ENCODE measurements at places on chromosomes 7 and 10.

GRCh38 chr7:84624527-84624926, 429.9 kb upstream of the SEMA3A start:
- no peak for DNase-seq

- no peak for DNase-seq
Observed at GRCh38 chr7:95976369-95977060, 204.2 kb downstream of the DYNC1I1 start.

DNA sequence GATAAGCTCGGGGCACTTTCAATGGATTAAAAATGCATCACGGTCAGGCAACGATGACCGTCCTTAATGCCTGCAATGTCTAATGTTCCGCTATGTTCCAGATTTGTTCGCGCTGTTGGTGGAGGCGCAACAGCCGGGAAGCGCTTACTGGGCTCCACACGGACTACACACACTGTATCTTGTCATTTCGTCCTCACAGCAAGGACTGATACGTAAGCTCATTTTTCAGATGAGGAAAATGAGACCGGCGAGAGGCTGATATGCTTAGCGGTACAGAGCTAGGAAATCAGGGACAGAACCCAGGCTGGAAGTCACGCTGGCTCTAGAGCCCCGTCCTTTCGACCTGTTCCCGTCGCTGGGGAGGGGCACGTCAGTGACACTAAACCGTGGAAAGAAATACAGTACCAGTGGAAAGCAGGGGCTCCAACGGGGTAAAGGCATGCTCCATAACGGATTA, 670 bp downstream of the TPK1 start:
- peak; percentile 25 for DNase-seq

- DNase-seq = no peak
Observed at GRCh38 chr7:15113752-15114151, 211.2 kb upstream of the DGKB start.

- no peak for DNase-seq
Observed at GRCh38 chr10:7123774-7124173, 287.1 kb downstream of the SFMBT2 start.

DNA sequence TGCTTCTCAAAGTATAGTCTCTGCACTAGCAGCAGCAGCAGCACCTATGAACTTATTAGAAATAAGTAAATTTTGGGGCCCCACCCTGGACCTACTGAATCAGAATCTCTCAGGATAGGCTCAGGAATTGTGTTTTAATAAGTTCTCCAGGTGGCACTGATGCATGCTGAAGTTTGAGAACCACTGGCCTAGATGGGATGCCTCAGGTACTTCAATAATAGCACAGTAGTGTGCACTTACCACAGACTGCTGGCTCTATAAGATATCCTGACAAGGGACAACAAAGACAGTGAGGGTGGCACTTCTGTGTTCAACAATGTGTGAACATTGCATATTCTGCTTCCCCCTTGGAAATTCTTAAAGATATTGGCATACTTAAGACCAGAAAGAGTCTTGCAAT, 64.7 kb upstream of the HABP2 start:
- no peak for DNase-seq

- DNase-seq = no peak
Observed at GRCh38 chr7:7425321-7425720, 110.4 kb downstream of the COL28A1 start.

- no peak for DNase-seq
Observed at GRCh38 chr10:13759168-13759567, 172.4 kb downstream of the PRPF18 start.

DNA sequence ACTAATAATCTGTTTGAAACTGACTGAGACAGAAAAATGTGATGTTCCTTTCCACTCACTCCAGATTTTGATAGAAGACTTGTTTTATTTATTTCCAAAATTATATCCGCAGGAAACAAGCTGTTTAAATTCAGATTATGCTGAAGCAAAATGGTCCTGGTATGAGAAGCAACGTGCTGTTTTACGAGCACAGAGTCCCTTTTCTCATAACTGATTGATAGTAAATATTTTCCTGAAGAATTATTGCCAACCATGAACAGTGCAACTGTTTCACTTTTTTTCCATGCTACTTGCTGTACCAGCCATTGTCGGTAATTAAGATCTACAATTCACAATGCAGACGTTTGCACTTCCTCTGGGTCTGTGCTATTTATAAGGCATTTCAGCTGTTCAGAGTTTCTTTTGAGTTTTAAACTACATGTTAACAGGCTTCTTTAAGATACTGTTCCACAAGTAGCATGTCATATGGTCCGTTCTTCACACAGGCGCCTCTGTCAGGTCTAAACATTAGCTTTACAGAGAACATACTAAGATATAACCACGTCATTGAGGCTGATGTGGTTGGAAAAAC, 103.8 kb downstream of the POLL start:
- DNase-seq = no peak

DNA sequence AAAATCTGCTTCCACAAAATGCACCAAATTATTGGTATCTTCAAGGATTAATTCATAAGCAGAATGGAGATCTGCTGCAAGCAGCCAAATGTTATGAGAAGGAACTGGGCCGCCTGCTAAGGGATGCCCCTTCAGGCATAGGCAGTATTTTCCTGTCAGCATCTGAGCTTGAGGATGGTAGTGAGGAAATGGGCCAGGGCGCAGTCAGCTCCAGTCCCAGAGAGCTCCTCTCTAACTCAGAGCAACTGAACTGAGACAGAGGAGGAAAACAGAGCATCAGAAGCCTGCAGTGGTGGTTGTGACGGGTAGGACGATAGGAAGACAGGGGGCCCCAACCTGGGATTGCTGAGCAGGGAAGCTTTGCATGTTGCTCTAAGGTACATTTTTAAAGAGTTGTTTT, 12.1 kb downstream of the IFIT3 start:
- no peak for DNase-seq

DNA sequence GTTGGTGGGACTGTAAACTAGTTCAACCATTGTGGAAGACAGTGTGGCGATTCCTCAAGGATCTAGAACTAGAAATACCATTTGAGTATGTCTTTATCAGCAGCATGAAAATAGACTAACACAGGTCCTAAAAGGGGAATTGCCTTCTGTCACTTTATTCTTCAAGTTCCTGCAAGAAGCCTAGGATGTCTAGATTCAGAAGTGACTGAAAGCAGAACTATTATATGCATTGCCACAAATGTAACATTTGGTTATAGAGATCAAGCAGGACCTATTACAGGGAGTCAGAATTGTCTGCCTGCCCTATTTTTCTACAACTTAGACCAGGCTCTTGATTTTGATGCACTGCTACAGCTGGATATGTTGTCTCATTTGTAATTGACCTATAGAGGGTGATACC, 364.7 kb downstream of the SORCS1 start:
- no peak for DNase-seq
